Glomerular endothelial cell (primary cell): ENCODE measurements at places on chromosomes 7 and 10.

DNA sequence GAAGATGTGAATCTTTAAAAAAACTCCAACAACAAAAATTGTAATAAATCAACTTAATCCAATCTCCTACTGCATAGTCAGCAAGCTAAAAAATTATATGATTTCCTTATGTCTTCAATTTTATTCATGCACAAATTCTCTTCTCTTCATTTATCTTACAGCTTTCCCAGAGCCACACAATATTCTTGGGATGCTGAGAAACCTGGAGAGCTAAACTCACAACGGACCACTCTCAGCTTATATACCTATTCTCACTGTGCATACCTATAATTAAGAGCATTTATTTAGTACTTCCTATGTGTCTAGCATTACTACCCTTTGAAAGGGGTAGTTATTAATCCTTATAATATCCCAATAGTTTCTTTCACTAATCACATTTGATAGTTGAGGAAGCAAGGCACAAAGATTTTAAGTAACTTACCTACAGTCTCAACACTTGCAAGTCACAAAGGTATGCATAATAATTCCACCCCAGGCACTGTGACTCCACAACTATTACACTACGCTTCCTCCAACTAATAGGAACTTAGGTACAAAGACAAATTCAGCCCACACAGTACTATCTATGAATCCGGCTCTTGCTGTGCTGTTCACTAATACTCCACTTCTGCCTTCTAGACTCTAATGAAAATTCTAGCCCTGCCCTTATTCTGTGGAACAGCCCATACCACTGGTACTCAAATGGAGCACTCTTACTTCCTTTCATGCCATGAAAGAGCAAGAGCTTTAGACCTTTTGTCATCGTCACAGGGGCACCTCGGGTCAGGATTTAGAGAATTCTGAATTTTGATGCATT lies 5.1 kb downstream of the CCDC71L start:
- DNase-seq, result no peak

GRCh38 chr7:28217143-28217542 lies 36.5 kb upstream of the JAZF1 start:
- DNase-seq, result no peak

DNA sequence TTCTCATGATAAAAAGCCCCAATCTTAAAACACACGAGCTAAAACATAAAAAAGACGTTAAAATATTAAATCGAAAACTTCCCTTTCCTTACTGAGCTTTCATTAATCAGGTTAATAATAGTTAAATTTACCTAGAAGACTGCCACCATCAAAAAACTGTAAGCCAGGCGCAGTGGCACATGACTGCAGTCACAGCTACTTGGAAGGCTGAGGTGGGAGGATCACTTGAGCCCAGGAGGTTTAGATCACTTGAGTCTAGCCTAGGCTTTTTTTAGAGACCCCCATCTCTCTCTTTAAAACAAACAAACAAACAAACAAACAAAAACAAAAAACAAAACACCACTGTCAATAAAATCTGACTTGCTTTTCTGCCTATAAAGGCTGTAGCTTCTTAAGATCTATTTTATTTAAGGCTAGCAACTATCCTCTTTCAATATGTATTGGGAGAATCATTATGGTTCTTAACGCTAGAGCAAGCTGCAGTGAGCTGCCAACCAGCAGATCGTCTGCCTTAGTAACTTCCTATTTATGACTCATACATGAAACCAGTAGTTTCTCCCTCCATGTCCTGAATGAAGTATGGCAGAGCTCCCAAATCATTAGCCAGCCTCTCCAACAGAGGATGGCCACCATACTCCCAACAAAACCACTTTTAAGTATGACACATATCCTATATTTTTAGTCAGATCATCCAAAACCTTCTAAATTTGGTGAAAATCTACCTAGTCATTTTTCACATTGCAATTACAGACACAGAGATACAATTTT lies 163.7 kb downstream of the SRPK2 start:
- peak; percentile 58 for DNase-seq

- no peak for DNase-seq
These were observed 184.9 kb upstream of the WDR11 start for GRCh38 chr10:120666308-120666707.

- no peak for DNase-seq
These were observed 4.3 kb downstream of the IRF5 start for GRCh38 chr7:128941946-128942526.
